GM12864 (cell line): ENCODE measurements at places on chromosomes 7 and 10.

DNA sequence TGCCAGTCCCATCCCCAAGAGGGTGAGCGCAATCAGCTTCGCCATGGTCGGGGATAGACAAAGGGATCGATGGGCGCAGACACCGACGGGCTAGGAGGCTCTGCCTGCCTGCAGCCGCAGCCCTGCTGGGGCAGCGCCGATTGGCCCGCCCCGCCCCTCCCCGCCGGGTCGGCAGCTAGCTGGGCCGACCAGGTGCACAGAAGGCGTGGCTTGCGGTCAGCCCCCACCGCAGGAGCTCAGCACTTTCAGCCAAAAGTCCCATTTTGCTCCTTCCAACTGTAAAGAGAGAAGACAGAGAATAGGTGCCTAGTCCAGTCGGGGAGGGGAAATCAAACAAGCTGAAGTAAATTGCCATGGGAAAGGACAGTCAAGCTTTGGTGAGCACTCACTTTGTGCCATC, at the start of gene PON1:
Gene PON1, minus strand, starts transcription at position 102 of the 400 bp plus-strand sequence. Its CDS starts 57 bp downstream, at position 45.
- DNase-seq = no peak

- DNase-seq = no peak
Observed at GRCh38 chr7:49692516-49692915, 80.9 kb upstream of the VWC2 start.

GRCh38 chr7:129875745-129876411, 76.9 kb downstream of the UBE2H start:
- no peak for DNase-seq

GRCh38 chr10:37225163-37225562, 99.8 kb downstream of the ANKRD30A start:
- no peak for DNase-seq

- DNase-seq = no peak
Observed at GRCh38 chr7:74619235-74619860, 38.2 kb upstream of the GTF2I start.

GRCh38 chr10:49441488-49442476, 45.9 kb upstream of the DRGX start:
- DNase-seq = no peak

DNA sequence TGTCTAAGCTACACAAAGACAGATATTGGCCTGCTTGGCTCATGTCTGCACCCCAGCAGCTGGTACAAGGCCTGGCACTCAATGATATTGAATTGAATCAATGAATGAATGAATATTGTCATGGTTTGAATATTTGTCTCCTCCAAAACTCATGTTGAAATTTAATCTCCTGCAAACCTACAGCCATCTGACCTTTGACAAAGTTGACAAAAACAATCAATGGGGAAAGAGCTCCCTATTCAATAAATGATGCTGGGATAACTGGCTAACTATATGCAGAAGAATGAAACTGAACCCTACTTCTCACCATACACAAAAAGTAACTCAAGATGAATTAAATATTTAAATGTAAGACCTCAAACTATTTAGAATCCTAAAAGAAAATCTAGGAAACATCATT, 144.7 kb downstream of the CYP26A1 start:
- DNase-seq = no peak

DNA sequence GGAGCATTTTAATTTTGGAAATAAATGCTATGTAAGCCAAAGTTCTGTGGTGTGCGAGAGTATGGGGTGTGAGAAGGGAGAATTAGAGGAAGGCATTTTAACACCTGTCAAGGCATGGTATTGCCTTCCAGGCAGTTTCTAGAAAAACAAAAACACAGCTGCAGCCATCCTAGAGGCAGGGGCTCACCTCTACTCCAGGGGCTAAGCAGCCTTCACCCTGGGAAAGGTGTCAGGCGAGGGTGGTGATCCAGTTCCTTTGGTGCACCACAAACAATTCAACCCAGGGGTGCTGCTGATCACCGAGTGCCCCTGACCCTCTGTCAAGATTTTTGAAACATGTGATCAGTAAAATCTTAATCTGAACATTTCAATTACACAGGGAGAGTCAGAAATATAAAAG, 59.2 kb upstream of the GPR26 start:
- DNase-seq = no peak

- no peak for DNase-seq
Observed at GRCh38 chr10:7412237-7412927, 1.5 kb upstream of the SFMBT2 start.
